ENCODE measurements at places on chromosomes 5 and 9.

DNA sequence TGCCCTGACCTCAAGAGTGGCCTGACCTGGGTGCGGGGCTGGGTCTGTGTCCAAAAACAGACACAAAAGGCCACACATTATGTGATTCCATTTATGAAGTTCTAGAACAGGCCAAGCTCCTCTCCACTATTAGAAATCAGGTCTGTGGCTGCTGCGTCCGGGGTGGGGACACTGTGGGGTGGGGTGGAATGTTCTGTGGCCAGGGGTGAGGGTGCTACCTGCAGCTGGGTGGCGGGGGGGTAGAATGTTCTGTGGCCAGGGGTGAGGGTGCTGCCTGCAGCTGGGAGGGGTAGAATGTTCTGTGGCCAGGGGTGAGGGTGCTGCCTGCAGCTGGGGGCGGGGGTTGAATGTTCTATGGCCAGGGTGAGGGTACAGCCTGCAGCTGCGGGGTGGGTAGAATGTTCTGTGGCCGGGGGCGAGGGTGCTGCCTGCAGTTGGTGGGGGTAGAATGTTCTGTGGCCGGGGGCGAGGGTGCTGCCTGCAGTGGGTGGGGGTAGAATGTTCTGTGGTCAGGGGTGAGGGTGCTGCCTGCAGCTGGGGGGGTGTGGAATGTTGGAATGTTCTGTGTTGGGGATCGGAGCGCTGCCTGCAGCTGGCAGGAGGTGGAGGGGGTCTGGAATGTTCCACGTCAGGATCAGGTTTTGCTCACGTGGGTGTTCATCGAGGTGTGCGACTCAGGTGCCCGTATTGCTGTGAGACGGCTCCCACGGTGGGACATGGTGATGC is 8.3 kb downstream of the LCN12 start:
- DNase-seq: no peak

DNA sequence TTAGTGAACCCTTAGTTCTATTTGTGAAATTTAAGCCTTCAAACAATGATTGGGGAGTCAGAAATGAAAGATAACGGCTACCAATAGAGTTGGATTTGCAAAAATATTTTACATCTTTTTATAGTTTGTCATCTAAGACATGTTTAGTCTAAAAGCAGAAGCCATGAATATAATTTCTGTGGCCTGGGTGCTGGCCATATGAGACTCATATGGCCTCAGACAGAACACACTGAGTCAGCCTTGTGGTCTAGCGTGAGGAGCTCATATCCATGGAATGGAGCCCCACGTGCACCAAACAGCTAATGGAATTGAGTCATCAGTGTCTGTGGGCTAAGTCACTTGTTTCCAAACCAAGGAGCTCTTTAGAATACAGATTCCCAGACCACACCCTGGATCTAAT is 240.7 kb upstream of the NREP start:
- DNase-seq: no peak

- no peak for DNase-seq
Observed at GRCh38 chr9:104092875-104093600, 1.1 kb upstream of the SMC2 start.

- DNase-seq: no peak
Observed at GRCh38 chr5:137939331-137939730, 50.1 kb downstream of the PKD2L2 start.

GRCh38 chr9:113219969-113220368 is 1.1 kb downstream of the FKBP15 start:
- DNase-seq: peak; percentile 89

- no peak for DNase-seq
Observed at GRCh38 chr9:103474156-103474555, 479.0 kb downstream of the CYLC2 start.

- DNase-seq: no peak
Observed at GRCh38 chr5:13412040-13412595, 532.4 kb downstream of the DNAH5 start.

DNA sequence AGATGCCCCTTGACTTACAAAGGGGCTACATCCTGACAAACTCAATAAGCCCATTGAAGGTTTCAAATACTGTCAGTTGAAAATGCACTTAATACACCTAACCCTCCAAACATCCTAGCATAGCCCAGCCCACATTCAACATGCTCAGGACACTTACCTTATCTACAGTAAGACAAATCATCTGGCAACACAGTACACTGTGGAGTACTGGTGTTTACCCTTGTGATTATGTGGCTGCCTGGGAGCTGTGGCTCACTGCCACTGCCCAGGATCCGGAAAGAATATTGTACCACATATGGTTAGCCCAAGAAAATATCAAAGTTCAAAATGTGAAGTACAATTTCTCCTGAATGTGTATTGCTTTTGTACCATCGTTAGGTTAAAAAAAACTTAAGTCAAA is 562.2 kb downstream of the HTR1A start:
- DNase-seq: no peak

All from GM12865 (cell line).